ENCODE measurements at places on chromosomes 5 and 9.

DNA sequence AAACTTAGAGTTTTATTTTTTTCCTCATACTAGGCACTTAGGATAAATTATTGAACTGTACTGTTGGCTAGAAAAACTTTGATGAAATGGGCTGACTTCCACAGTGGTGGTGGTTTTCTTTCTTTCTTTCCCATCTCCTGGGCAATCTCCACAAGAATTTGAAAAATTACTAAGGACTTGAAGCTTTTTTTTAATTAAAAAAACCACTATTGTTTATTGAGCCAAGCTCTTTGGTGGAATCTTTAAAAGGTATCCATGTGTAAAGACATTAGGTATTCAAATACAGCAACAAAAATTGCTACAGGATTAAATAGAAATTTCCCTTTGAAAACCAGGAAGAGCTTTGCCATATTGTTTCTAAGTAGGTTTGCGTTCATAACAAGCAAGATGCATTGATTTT, 14.1 kb downstream of the MARCHF6 start:
- no peak for DNase-seq

GRCh38 chr5:137828180-137828579, 39.5 kb upstream of the MYOT start:
- DNase-seq: no peak

DNA sequence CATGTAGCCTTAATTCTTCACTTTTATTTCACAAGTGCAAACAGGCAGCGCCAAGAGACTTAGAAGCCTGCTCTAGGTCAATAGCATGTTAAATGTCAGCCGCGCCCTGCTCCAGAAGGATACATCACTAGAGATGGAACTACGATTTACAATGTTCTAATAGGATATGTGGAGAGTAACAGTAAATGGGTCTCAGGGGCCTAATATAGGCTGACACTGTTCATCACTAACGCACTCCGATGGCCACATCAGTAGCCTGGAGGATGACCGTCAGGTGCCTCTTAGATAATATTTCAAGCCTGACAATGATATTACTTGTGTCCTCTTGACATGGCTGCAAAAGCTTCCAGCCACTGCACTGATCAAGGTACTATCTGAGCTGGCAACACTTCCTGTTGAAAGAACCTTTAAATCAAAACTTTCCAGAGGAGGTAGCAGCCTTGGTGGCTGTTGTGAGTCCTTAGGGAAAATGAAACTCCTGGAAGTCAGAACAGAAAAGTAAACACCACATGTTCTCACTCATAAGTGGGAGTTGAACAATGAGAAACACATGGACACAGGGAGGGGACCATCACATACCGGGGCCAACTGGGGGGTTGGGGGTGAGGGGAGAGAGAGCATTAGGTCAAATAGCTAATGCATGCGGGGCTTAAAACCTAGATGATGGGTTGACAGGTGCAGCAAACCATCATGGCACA, 35.0 kb downstream of the PTTG1 start:
- DNase-seq: no peak

- peak; percentile 82 for DNase-seq
Measured at GRCh38 chr9:124222918-124223720, 34.6 kb upstream of the NEK6 start.

DNA sequence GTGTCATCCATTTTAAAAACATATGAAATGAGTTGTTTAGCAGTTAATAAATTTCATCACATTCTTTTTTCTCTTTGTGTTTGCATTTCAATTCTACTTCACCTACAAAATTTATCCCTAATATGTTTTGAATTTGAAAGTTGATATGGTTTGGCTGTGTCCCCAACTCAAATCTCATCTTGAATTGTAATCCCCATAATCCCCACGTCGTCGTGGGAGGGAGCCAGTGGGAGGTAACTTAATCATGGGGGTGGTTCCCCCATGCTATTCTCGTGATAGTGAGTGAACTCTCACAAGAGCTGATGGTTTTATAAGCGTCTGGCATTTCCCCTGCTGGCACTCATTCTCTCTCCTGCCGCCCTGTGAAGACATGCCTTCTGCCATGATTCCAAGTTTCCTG, 200.1 kb downstream of the EPB41L4A start:
- no peak for DNase-seq

DNA sequence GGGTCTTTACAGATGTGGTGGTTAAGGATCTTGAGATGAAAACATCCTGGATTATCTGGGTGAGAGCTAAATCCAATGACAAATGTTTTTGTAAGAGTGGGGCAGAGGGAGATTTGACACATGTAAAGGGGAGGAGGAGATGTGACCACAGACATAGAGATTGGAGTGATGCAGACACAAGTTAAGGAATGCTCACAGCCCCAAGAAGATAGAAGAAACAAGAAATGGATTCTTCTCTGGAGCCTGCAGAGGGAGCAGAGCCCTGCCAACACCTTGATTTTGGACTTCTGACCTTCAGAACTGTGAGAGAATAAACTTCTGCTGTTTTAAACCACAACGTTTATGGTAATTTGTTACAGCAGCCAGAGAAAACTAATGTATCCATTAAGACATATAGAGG, 21.7 kb downstream of the ITGA2 start:
- DNase-seq: no peak

GRCh38 chr5:125033602-125034001, 287.2 kb upstream of the ZNF608 start:
- peak; percentile 40 for DNase-seq

- DNase-seq: no peak
Measured at GRCh38 chr5:81409896-81410295, 16.0 kb upstream of the ACOT12 start.

GRCh38 chr9:123929177-123929869, 603 bp downstream of the DENND1A start:
- peak; percentile 48 for DNase-seq

DNA sequence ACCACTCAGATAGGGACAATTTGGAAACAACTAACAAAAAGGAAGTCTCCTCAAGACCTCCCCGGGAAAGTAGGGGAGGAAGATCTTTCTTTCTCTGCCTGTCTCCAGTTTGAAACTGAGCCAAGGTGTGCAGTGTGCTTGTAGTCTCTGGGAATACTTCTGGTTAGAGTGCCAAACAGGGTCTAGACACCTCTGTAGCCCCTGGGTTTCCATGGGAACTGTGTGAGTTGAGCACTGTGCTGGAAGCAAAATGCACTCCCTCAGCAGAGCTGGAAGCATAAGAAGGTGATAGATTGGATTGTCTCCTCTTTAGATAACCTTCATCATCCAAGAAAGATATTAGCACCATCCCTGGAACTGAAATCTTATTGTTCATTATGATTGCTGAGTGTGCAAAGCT, 129.2 kb upstream of the TNPO1 start:
- DNase-seq: no peak

DNA sequence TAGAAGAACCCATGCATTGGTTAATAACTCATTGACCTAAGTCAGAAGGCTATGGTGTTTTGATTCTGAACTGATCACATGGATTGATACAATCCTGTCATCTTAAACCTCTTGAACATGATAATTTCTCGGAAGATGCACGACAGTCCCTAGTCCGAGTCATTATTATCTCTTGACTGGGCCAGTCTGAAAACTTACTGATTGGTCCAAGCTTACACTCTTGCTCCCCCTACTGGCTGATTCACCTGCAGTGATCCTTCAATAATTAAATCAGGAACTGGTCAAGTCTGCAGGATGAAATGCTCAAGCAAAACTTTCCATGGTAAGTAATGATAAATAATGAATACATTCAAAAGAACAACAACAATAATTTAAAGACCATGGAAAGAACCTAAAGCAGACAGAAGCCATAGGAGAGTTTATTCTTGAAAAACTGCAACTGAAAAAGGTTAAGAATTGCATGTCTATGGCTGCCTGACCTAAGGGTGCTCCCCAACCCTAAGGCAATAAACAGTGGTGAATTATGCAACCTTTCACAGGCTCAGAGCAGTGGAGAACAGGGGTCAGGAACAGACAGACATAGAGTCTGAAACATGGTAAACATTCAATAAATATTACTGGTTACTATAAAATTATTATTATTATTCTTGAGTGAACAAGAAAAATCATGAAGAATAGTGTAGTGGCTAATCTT, 79.3 kb downstream of the BRINP1 start:
- peak; percentile 79 for DNase-seq

DNA sequence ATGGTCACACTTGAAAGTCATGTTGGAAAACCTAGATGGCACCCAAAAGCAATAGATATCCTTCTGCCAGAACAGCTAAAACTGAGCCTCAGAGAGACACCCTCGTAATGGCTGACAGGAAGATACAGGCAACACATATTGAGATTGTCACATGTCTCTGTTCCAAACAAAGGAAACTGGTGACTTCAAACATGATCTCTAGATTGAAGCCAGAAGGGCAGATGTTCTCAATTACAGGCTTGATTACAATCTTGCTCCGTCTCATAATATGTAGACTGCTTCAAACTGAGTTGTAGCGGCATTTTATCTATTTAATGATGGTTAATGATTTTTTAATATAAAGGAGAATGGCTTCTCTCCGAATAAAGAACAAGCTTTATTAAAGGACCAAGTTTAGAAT, 774.3 kb downstream of the KCTD16 start:
- no peak for DNase-seq

- peak; percentile 60 for DNase-seq
Measured at GRCh38 chr9:22035591-22036011, 26.5 kb upstream of the CDKN2B start.

DNA sequence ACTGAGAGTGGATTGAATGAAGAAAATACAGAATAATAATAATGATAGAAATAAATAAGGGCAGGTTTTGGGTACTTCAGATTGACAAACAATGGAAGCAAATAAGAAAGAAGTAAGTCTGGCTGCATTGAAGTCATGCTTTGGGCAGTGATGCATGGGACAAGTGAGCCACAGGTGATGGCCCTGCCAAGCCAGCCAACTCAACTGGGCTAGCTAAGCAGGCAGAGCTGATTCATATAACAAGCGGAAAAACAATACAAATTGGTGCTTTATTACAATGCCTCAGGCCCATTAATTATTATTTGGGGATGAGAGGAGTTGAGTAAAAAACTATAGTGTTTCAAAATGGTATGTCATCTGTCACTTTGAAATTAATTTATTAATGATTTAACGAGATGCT, 502.0 kb downstream of the CDH12 start:
- DNase-seq: no peak

- no peak for DNase-seq
Measured at GRCh38 chr9:88996046-88996920, 5.0 kb downstream of the S1PR3 start.

GRCh38 chr9:126793686-126794417, 11.0 kb upstream of the ZBTB43 start:
- DNase-seq: no peak

DNA sequence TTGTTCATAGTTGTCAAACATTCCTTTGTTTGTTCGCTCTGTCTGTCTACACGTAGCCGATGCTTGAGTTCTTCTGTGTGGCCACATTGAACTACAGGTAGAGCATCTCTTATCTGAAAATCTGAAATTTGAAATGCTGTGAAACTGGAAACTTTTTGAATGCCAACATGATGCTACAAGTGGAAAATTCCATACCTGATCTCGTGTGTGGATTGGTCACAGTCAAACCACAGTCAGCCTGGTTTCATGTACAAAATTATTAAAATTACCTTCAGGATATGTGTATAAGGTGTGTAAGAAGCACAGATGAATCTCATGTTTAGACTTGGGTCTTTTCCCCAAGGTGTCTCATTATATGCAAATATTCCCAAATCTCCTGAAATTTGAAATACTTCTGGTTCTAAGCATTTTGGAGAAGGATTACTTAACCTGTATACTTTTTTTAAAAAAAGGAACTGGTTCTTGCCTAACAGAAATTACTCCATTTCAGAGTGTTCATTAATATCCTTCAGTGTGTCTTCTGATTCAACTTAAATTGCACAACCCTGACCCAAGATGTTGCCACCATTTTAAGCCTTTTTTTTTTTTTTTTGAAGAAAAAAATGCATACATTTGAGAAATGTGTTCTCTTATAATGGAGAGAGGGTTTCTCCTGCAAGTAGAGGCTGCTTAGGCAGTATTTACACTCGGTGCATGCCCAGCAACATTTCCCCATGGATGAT, 254.3 kb downstream of the MAST4 start:
- peak; percentile 80 for DNase-seq

- DNase-seq: no peak
Measured at GRCh38 chr9:18067548-18068120, 406.3 kb upstream of the ADAMTSL1 start.

- DNase-seq: no peak
Measured at GRCh38 chr9:14423815-14424261, 109.9 kb upstream of the NFIB start.

GRCh38 chr5:81783401-81783800, 32.5 kb upstream of the SSBP2 start:
- DNase-seq: no peak

GRCh38 chr5:143701493-143701892, 110.5 kb upstream of the HMHB1 start:
- no peak for DNase-seq

DNA sequence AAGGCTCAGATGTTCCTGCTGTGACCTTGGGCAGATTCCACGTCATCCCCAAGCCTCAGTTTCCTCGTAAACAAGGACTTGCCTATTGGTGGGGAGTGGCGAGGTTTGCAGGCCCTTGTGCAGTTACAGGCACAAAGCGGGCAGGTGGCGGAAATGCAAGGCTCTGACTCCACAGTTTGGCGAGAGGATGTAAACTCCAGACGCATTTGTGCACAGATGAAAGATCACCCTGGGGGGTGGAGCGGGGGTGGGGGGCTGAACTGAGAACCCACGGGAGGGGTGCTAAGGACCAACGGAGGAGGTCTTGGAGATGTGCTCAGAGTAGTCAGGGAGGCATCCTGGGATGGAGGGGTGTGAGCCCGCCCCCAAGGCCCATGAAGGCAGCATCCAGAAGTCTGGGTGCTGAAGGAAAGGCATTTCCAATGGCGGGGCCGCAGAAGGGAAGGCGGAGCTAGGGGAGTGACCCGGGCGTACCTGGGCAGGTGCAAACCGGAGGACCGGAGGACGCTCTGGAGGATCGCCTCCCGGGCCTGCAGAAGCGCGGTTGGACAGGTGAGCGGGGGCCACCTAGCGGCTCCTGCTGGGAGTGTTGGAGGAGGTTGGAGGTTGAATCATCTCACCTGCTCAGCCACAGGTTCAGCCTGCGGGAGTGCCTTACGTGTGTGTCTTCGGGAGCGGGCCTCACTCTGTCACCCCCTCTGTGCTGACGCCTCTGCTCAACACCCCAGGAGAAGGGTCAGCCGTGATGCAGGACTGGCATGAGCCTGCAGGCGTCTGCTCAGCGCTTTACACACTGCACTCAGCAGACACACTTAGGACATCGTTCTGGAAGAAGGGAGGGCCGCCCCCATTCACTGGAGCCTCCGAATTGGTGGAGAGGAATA, 1.9 kb upstream of the FIBCD1 start:
- peak; percentile 50 for DNase-seq
